GOT3 (cell line): ENCODE measurements at places on chromosomes 2 and 18.

- no peak for DNase-seq
These were observed 108.1 kb upstream of the KCTD1 start for GRCh38 chr18:26656431-26656943.

DNA sequence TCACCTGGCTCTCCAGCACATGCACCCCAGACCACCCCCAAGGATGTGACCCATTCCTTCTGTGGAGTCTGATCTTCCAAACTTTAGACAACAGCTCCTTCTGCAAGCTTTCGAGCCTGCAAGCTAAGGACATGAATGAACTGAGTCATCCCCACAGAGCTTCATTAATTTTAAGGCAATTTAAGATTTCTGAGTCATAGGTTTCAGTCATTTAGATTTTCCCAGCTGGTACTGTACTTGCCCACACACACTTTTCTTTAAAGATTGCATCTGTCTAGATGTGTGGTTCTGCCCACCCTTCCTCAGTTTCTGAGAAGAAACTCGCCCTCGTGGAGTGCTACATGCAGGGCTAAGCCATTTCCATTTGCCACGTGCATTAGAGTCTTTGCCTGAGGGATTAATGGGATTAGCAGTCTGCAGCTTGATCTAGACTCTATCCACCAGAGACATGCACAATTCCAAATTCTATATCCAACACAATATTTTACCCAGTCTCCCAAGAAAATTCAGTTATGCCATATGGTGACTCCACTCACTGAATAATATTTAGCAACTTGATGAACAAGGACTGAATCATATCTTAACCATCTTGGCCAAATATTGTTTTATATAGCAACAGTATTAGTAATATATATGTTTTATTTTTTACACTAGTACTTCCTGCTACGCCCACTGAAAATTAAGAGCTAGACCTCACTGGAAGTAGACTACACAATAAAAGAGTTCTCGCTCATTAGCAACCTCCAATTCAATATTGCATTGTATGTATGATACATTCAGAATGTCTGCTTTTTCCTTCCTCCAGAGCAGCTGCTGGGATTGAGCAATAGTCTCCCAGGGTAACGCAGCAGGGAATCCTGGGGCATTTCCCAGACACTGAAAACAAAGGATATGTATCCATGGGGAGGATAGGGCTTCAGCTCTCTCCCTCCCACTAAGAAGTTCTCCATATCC is 14.3 kb upstream of the TRIB2 start:
- no peak for DNase-seq

DNA sequence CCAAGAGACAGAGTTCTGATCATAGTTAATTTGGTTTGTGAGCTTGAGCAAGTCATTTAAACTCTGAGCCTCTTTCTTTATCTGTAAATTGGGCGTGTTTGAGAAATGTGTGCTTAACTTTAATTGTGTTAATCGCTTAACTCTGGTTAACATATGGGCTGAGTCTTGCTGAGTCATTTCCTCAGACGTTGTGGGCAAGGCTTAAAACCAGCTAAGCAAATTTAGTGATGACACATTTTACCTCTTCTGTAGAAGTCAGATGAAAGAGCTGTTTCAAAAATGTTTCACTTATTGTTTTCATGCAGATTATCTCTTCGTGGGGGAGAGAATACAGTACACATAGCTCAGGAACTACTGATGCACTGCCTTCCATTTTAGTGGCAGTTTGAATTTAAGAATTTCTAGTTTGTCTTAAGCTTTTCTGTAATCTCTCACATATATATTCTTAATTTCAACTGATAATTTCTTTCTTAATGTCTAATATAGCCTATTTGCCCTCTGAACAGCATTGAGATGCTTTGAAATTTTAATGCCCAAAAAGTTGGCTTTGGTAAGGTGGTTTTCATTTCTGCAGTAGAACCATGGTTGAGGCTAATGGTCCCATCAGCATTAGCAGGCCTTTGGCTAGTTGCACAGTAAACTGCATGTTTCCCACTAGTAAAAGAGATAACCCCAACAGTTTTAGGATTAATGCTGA is 34.9 kb downstream of the RAB10 start:
- no peak for DNase-seq

GRCh38 chr2:496729-497128 is 180.5 kb downstream of the TMEM18 start:
- DNase-seq: no peak

DNA sequence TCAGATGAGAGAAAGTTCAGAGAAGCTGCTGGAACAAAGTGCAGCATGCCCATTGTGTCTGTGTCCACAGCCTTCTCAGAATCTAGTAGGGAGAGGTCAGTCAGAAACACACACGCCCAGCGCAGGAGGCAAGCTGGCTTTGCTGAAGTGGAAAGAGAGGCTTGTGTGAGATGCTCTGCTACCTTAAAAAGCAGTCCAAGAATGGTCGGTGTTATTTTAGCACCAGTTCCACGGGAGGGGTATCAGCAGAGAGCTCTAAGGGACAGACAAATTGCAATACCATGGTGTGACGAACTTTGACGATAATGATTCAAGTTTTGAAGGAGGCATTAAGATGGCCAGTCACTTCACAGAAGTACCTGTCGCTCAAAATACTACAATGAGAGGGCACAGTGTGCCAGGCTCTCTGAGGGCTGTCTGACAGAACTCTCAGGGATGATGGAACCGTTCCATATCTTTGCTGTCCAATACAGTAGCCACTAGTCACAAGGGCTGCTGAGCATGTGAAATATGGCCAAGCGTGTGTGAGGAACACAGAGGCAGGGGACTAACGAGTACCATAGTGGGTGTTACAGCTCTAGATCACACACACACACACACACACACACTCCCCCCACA is 237.5 kb upstream of the TMEM200C start:
- DNase-seq: no peak

DNA sequence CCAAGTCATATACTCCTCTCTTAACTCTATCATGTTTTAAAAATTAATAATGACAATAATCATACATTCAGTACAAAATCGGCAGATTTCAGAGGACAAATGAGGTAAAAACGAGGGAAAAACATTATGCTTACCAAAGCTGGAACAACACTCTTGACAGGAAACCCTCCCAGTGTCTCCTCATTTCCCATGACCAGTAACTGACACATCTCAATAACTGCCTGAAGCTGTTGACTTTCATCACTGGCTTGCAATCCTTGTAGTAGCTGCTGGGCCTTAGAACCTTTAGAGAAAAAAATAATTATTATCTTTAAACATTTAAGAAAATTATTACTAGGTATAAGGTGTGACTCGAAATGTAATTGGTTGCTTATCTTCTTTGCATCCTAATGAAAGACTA is 103.6 kb downstream of the TRIP12 start:
- DNase-seq: no peak

- DNase-seq: no peak
These were observed 51.7 kb upstream of the MYL1 start for GRCh38 chr2:210366675-210367080.

- no peak for DNase-seq
These were observed 62.3 kb downstream of the USP37 start for GRCh38 chr2:218505754-218506371.

- DNase-seq: no peak
These were observed 136.1 kb downstream of the SH3BP4 start for GRCh38 chr2:235087832-235088495.

GRCh38 chr2:158124896-158125295 is 23.2 kb downstream of the UPP2 start:
- DNase-seq: no peak

DNA sequence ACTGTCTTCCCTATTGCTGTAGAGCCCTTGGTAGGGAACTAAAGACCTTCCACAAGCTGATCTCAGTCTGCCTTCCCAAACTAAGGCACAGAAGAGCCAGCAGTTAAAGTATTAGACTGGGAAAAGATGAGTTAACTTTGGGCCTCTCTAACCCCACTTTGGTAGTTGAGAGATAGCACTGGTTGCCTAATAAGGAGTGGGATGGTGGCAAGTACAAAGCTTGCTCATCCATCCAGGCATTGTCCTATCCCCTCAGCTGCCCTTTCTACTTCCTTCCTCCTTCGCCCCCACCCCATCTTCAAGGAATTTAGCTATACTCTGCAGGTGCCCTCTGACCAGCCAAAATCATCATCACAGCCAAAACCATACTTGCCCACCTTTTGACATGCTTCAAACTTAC is 22.2 kb upstream of the AFTPH start:
- DNase-seq: no peak

DNA sequence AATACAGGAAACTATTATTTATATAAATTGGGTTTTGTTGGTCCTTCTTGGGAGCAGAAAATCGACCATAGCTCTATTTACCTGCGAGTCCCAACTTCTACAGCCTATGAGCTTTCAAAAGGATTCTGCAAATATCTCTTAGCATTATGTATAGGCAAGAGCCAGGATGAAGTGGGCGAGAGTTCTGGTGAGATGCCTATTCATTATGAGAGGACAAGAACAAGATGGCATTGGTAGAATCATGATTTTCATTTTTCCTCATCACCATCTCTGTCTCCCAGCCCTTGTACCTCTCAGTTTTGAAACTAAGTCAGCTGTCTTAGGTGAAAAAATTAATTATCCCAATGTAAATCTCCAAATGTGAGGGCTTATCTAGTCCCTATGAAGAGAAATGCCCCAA is 25.0 kb downstream of the WIPF1 start:
- no peak for DNase-seq

DNA sequence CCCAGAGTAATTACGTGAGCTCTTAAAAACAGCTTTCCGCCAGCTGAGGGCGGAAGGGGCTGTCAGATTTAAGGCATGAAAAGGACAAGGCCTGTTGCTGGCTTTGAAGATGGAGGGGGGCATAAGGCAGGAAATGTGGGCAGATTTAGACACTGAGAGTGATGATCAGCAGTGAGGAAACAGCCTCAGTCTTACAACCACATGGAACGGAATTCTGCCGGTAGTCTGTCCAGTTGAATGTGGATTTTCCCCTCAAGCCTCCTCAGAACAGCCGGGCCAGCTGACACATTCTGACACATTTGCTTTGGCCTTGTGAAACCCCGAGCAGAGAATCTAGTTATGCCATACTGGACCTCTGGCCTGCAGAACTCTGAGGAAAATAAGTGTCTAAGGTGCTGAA is 16.6 kb downstream of the POLE4 start:
- no peak for DNase-seq

DNA sequence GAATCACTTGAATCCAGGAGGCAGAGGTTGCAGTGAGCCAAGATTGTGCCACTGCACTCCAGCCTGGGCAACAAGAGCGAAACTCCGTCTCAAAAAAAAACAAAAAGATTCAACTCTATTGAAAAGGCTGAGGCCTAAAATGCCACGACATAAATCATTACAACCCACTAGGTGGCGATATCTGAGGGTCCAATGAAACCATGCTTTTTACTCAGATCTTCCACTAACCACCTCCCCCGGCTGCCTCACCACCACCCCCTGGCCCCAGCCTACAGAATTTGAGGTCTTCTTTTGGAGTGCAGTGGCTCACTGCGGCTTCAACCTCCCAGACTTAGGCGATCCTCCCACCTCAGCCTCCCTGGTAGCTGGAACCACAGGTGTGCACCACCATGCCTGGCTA is 57.5 kb downstream of the AP1S3 start:
- DNase-seq: no peak

DNA sequence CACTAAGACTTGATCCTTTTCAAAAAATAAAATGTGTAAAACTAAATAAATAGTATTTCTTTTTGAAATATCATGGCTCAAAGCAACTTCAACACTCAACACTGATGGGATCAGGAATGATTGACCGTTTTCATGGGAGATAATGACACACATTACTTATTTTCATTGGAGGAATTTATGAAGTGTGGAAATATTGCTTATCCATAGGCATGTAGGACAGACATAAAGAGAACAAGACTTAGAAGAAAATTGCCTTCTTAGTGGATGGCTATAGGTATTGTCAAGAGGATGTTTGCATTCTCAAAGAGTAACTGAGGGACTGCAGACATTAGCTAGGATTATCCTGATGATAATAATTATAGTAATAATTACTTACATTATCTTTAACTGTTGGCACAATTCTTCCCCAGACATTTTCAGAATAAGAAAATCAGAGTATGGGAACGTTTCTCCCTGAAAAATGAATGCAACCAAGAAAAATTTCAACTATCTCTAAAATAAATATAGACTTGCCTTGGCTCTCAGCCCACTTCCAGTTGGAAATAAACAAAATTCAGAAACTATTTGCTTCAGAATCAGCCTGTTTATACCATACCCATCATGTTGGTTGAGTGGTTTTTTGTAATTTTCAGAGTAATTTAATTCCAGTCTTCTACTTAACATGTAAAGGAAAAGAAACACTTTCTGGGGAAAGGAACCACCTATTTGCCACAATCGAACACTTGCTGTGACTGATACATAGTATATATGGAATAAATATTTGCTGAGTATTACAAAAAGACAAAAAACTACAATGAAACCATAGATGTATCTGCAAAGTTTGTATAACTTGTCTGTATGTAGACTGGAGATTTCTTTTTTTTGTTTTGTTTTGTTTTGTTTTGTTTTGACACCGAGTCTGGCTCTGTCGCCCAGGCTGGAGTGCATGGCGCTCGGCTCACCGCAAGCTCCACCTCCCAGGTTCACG is 165.7 kb downstream of the TMX3 start:
- DNase-seq: no peak

DNA sequence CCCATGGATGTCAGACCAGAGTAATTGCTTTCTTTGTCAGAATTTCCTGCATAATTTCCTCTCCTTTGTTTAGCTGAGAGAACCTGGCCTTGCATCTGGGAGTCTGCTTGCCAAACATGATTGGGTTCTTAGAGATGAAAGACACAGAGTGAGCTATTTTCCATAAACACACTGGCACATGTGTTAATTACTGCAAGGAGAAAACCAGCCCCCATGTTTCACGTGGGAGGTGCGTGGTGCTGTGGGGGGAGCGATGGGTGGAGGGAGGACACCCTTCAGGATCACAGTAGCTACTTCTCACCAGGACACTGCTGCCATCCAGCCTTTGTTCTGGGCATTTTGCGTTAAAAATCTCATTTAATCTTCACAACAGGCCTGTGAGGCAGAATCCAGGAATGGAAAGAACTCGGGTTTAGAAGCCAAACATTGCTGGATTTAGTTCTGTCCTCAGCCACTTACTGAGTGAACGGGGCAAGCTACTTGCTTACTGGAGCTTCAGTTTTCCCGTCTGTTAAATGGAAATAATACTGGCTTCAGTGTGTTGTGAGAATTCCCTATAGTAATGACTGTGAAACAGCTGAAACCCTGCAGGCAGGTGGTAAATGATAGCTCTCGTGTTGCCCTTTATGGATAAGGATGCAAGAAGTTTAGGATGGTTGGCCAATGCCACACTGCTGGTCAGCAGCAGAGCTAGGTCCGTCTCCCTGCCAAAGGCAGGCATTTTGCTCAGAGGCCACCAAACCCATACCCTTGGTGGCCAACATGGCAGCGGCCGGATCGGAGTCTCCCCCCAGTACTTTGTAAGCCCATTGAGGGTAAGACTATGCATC is 100.1 kb upstream of the ASAP2 start:
- no peak for DNase-seq

DNA sequence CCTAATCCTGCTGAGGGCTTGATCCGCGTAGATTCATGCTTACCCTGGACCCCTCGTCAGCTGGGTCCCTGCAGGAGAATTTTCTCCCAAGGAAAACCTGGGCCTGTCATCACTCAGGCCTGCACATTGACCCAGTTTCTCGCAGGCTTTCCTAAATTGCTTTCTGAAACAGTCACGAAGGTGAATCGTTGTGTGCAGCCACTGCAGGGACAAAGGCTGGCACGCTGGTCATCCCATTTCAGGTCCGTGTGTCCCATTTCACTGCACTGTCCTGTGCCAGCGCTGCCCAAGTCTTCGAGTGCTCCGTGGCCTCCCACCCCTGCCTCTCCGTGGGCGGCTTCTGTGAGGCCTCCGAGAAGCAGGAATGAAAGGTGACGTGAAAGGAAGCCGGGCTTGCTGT is 62.8 kb upstream of the YWHAQ start:
- no peak for DNase-seq

- no peak for DNase-seq
These were observed 65.9 kb upstream of the ITM2C start for GRCh38 chr2:230798769-230799399.

- DNase-seq: no peak
These were observed 83.0 kb upstream of the CHRNA1 start for GRCh38 chr2:174846941-174847938.
